ENCODE measurements at places on chromosomes 7 and 10. TPM values are rescaled to one million over a fixed set of nuclear protein-coding genes. Genes with fewer than 3 reads are reported as not detected.

The CAMK2B gene
- 0.14 TPM for total RNA-seq

The DTX2 gene
- total RNA-seq: 34.3 TPM

The MKI67 gene
- total RNA-seq: 58.9 TPM

The CHST3 gene
- 51.6 TPM for total RNA-seq

The ADRB1 gene
- total RNA-seq: 1.1 TPM

The TMEM213 gene
- total RNA-seq: not detected

The THNSL1 gene
- 4.4 TPM for total RNA-seq

The LRMDA gene
- total RNA-seq: 3.8 TPM

The RADIL gene
- 2.9 TPM for total RNA-seq

The ABCB4 gene
- not detected for total RNA-seq

The ZNF438 gene
- total RNA-seq: 1.7 TPM

The ARL5B gene
- total RNA-seq: 5.7 TPM

The SLC39A12 gene
- total RNA-seq: not detected

The CADPS2 gene
- 0.09 TPM for total RNA-seq

The NPY4R gene
- 38.2 TPM for total RNA-seq

The NXPH1 gene
- total RNA-seq: not detected

The ITIH2 gene
- total RNA-seq: 0.31 TPM

The ATRNL1 gene
- 0.14 TPM for total RNA-seq

The FAM25C gene
- total RNA-seq: not detected

The CHN2 gene
- not detected for total RNA-seq

The EVX1 gene
- 0.10 TPM for total RNA-seq

The GRM3 gene
- total RNA-seq: not detected

The TWIST1 gene
- total RNA-seq: 3.6 TPM

The NPTX2 gene
- total RNA-seq: 0.13 TPM

The TRPV5 gene
- total RNA-seq: not detected

Data from A549 treated with GW870086 at 1 μM for 4 hours (cell line).